AG09309 (cell line): ENCODE measurements at places on chromosomes 5 and 9.

GRCh38 chr9:77016526-77017504 lies 2.6 kb upstream of the FOXB2 start:
- no peak for DNase-seq

- no peak for DNase-seq
Measured at GRCh38 chr9:124012368-124013301, 1.1 kb downstream of the LHX2 start.

DNA sequence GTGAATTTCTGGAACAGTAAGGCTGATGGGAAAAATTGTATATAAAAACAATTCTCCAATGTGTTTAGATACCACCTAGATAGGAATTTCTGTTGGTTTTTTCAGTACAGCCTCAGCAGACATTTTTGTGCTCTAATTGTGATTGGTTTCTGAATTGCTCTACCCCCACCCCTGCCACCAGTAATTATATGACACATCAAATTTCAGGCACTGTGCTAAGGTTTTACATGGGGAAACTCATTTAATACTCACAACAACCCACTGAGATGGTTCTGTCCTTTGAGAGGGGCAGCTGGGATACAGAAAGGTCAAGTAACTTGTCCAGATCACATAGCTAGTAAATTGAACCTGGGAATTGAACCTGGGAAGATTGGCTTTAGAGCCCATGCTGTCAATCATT lies 288.0 kb downstream of the ARHGEF28 start:
- no peak for DNase-seq

GRCh38 chr5:45604092-45604491 lies 92.1 kb downstream of the HCN1 start:
- no peak for DNase-seq

- no peak for DNase-seq
Measured at GRCh38 chr9:36720043-36720442, 147.3 kb downstream of the MELK start.

DNA sequence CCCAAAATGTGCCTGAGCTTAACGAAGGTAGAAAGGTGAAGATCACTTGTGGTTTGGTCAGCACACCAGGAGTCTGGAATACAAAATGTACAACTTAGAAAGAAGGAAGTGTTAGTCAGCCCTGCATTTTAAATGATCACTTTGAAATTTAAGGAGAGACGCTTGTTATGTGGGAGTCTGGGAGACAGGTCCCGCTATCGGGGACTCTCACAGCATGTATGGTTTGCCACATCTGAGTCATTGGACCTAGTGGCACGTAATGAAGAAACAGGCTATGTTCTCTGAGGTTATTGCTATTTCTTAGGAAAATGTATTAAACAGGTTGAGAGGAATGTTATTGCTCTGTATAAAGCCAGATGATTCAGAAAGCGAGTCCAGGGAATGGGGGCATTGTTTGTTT lies 2362.5 kb upstream of the WWC1 start:
- DNase-seq, result no peak

GRCh38 chr9:100492952-100493351 lies 20.0 kb downstream of the TMEFF1 start:
- DNase-seq, result peak; percentile 37

- DNase-seq, result no peak
Measured at GRCh38 chr5:74885170-74885569, 19.0 kb upstream of the FAM169A start.

DNA sequence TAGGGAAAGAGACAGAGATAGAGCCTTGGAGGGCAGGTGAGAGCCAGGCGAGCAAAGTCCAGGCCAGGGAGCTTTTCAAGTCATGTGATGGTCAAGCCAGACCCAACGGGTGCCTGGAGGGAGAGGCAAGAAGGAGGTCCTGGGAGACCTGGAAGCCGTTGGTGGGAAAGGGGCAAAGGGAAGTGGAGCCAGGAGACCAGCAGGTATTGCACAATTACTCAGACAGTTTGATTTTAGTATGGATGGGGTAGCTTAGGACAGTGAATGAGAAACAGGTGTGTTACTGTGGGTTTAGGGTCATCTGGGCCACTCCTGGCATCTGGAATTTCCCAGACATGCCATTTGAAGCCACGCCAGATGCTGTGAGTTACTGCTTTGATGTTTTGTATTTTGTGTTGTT lies 5.1 kb downstream of the SECISBP2 start:
- no peak for DNase-seq

- DNase-seq, result no peak
Measured at GRCh38 chr5:56607551-56607950, 207.8 kb upstream of the MAP3K1 start.

DNA sequence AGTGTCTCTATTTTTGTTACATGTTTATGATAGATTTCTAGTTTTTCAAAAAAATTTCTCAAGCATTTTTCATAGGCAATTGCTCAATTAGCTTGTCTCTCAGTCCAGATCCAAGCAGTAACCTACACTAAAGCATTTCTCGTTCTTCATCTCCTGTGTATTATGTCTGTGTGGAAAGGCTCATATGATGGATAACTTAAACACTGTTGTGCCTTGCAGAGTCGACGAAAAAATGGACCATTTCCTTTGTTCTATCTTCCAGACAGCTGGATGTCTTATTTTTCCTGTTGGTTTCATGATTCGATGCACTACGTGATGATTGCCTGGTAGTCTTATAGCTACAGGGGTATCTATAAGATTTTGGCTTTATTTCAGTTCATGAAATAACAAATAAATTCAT lies 347.8 kb downstream of the TRPM3 start:
- DNase-seq, result no peak

GRCh38 chr5:128773378-128773777 lies 191.9 kb upstream of the SLC27A6 start:
- DNase-seq, result no peak

- DNase-seq, result no peak
Measured at GRCh38 chr5:147400881-147401280, 109.0 kb downstream of the DPYSL3 start.

DNA sequence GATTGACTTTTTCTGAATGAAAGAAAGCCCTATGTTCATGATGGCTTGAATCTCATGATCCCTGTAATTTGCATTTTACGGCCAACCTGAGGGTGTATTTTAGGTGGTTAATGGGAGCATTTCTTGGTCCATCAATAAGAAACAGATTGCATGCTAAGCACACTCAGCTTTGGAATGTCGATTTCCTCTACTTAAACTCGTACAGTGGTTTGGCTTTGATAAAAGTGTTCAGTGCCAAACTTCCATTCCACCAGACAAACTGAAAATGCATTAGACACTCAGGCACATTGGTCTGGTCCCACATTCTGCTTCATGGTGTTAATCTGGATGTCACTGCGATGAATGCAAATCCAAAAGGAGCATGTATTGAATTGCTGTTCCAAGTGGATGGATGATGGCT lies 77.0 kb downstream of the VCAN start:
- peak; percentile 60 for DNase-seq

GRCh38 chr5:131854134-131854533 lies 57.3 kb upstream of the FNIP1 start:
- no peak for DNase-seq

- DNase-seq, result no peak
Measured at GRCh38 chr5:104611135-104611767, 1048.7 kb upstream of the NUDT12 start.

DNA sequence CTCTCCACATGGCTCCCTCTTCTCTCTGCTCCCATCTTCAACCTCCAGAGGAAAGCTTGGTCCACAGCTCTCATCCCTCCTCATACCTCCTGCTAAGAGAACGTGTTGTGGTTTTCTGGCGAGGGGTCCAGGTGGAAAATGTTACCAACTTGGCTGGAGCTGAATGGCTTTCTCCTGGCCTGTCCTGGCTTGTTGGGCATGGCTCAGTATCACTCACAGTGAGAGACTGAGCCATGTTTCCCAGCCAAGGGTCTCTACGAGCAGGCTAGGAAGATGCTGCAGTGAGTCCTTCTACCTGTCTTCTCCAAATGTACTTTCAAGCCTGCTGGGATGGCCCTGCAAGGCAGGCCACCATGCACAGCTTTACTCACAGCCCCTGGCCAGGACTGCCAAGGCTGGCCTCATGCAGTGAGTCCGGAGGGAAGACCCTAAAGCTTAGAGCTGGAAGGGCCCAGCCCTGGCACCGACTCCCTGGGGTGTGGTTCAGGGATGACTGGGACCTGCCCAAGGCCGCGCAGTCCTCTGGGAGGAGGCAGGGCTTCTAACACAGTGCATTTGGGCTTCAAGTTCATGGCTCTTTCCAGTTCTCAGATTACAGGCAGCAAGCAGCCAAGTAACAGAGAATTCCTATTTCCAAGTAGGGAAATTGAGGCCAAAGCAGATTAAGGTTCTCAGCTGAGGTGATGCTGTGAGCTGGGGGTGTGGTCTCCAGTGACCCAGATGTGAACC lies 59.5 kb downstream of the COL27A1 start:
- no peak for DNase-seq

- DNase-seq, result no peak
Measured at GRCh38 chr5:52734557-52734956, 53.2 kb upstream of the ITGA1 start.

GRCh38 chr5:14227513-14227912 lies 84.4 kb downstream of the TRIO start:
- DNase-seq, result no peak

GRCh38 chr5:172499287-172499686 lies 45.0 kb upstream of the SH3PXD2B start:
- no peak for DNase-seq
